H9 (cell line): ENCODE measurements at places on chromosomes 1 and 21.

- no peak overlapping the region for H3K27ac ChIP-seq
- no peaks in the 10 kb centered on the region for H3K4me1 ChIP-seq
- no peak overlapping the region for H3K4me3 ChIP-seq
- no peaks in the 10 kb centered on the region for H3K36me3 ChIP-seq
These were observed 11.9 kb upstream of the SHE start for GRCh38 chr1:154514066-154514553.

DNA sequence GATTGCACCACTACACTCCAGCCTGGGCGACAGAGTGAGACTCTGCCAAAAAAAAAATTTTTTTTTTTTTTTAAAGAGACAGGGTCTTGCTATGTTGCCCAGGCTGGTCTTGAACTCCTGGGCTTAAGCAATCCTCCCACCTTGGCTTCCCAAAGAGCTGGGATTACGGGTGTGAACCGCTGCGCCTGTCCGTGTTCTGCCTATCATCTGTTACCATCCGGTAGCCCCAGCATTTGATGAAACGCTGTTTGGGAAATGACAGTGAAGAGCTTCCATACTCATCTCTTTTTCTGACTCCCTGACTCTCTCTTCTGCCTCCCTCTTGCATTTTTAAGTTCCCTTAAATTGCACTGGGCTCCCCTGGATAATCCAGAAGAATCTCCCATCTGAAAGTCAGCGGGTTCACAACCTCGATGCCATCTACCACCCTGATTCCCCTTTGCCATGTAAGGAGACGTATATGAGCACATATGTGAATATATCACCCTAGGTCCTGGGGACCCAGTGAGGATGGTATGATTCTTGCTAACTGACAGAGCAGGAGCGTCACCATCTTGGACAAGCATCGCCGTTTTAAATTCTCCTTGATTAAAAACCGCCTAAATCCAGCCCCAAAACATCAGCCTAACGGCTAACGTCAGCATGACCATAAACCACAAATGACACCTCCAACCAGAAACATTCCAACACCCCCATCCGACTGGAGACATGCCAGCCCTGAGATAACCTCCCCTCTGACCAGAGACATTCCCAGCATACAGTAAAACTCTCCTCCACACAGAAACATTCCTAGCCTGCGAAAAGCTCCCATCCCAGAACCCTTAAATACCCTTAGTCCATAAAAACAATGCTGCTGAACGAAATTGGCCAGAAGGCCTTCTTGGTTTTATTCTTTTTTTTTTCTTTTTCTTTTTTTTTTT lies 12.4 kb downstream of the TNFRSF8 start:
- peak overlapping the region; percentile 17 for H3K27ac ChIP-seq
- no peak overlapping the region; the same call in 2 of the 3 replicates for H3K4me3 ChIP-seq
- DNase-seq = no peak
- H3K36me3 ChIP-seq = no peaks in the 10 kb centered on the region
- no peaks in the 10 kb centered on the region for H3K27me3 ChIP-seq

GRCh38 chr1:165144757-165145397 lies 211.6 kb downstream of the LMX1A start:
- H3K4me3 ChIP-seq = no peak overlapping the region
- H3K4me1 ChIP-seq = no peaks in the 10 kb centered on the region
- DNase-seq = peak; percentile 67
- no peaks in the 10 kb centered on the region for H3K36me3 ChIP-seq
- H3K27ac ChIP-seq = no peak overlapping the region

- H3K27me3 ChIP-seq = no peaks in the 10 kb centered on the region
- H3K4me1 ChIP-seq = no peaks in the 10 kb centered on the region
- DNase-seq = no peak
- H3K4me3 ChIP-seq = no peak overlapping the region
These were observed 378.5 kb downstream of the SMYD3 start for GRCh38 chr1:246128494-246129069.

GRCh38 chr1:2314803-2315673 lies 76.3 kb downstream of the MORN1 start:
- DNase-seq = peak; percentile 61
- H3K27ac ChIP-seq = no peak overlapping the region
- H3K4me3 ChIP-seq = peak overlapping the region; percentile 32
- H3K27me3 ChIP-seq = no peaks in the 10 kb centered on the region

GRCh38 chr1:209406595-209406994 lies 176.9 kb upstream of the CAMK1G start:
- H3K4me3 ChIP-seq = no peak overlapping the region
- H3K4me1 ChIP-seq = peaks cover 9% of the 10 kb centered on the region
- DNase-seq = no peak

- no peaks in the 10 kb centered on the region for H3K36me3 ChIP-seq
- no peak overlapping the region for H3K4me3 ChIP-seq
- no peak overlapping the region for H3K27ac ChIP-seq
- no peaks in the 10 kb centered on the region for H3K27me3 ChIP-seq
These were observed 48.1 kb downstream of the ABCG1 start for GRCh38 chr21:42266971-42267556.

DNA sequence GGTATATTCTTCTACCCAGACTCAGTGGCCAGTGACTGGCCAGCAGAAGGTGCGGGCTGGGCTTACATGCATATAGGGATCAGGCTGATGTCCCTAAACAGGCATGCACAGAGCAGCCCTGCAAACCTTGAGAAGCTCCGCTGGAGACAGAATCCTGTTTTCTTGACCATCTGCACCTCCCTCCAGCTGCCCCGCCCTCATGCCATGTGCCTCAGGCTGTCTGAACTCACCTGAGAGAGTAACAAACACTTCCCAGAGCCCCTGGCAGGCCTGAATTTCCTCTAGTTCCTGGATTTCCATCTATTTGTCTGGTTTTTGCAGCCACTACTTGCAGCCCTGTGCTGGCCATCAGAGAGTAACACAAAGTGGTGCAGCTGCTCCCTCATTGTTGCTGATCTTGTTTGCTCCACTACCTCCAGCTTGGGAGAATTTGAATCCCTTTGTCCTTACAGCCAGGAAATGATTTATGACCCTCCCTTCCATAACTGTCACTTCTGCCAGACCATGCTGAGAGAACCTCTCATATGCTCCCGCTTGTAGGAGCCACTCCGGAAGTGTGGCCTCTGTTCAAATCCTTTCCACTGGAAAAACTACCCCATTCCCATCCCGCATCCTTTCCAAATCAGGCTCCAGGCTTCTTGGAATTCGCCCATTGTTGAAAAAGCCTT lies 113.6 kb downstream of the NMNAT2 start:
- DNase-seq = no peak
- no peak overlapping the region for H3K4me3 ChIP-seq
- no peaks in the 10 kb centered on the region; the same call in 2 of the 3 replicates for H3K36me3 ChIP-seq
- H3K27ac ChIP-seq = no peak overlapping the region
- H3K27me3 ChIP-seq = no peaks in the 10 kb centered on the region

DNA sequence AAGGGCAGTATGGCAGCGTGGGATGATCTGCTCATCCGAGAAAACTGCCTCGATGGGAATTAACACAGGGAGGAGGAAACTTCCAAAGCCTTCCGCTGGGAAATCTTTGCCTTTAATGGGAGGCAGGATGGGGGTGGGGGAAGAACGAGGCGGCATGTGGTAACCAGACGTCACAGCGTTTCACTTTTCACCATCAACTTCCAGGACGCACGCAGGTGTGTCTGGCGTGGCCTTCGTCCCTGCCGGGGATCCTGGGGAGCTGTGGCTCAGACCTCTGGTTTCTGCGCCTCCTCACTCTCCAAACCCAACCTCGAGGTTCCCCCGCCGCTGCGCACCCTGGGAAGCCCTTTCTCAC lies 282 bp downstream of the RSPH1 start:
- no peaks in the 10 kb centered on the region; the same call in 1 of the 2 replicates for H3K4me1 ChIP-seq
- H3K4me3 ChIP-seq = peak overlapping the region; percentile 91
- no peak overlapping the region for H3K27ac ChIP-seq
- no peaks in the 10 kb centered on the region for H3K27me3 ChIP-seq
- DNase-seq = no peak
- H3K36me3 ChIP-seq = no peaks in the 10 kb centered on the region

- no peak overlapping the region for H3K4me3 ChIP-seq
- no peak overlapping the region for H3K27ac ChIP-seq
- no peak for DNase-seq
- no peaks in the 10 kb centered on the region for H3K4me1 ChIP-seq
These were observed 129.6 kb downstream of the PRDM16 start for GRCh38 chr1:3198371-3199271.

- no peaks in the 10 kb centered on the region for H3K36me3 ChIP-seq
- H3K4me1 ChIP-seq = no peaks in the 10 kb centered on the region; the same call in 1 of the 2 replicates
- H3K27me3 ChIP-seq = peaks cover 3% of the 10 kb centered on the region
- H3K4me3 ChIP-seq = no peak overlapping the region
- H3K27ac ChIP-seq = no peak overlapping the region
These were observed 7.1 kb upstream of the IER5 start for GRCh38 chr1:181081395-181081794.

DNA sequence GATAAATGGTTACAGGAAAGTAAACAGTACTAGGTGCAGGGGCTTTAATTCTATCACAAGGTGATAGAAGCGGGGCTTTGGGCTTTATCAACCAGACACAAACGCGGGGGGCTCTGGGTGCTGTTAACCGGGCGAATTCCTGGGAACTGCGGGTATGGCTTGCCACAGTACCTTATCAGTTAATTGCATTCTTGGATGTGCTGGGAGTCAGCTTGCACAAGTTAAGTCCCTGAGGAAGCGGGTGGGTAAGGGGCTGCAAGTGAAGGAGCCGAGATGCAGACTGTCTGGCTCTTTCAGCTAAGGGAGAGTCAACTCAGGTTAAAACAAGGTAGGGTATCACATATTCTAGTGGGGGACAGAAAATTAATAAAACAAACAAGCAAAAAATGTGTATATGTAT lies 661 bp downstream of the GBP4 start:
- H3K4me1 ChIP-seq = no peaks in the 10 kb centered on the region
- H3K27me3 ChIP-seq = no peaks in the 10 kb centered on the region
- no peak for DNase-seq
- H3K36me3 ChIP-seq = no peaks in the 10 kb centered on the region
- no peak overlapping the region for H3K27ac ChIP-seq

GRCh38 chr1:232029315-232029714 lies 402.7 kb downstream of the DISC1 start:
- no peak overlapping the region for H3K4me3 ChIP-seq
- no peak for DNase-seq
- no peaks in the 10 kb centered on the region for H3K4me1 ChIP-seq
- no peaks in the 10 kb centered on the region for H3K36me3 ChIP-seq
- H3K27me3 ChIP-seq = no peaks in the 10 kb centered on the region
- H3K27ac ChIP-seq = no peak overlapping the region

GRCh38 chr1:8314346-8315280 lies 3.3 kb upstream of the SLC45A1 start:
- no peak overlapping the region for H3K27ac ChIP-seq
- peaks cover 2% of the 10 kb centered on the region; the same call in 1 of the 2 replicates for H3K36me3 ChIP-seq
- DNase-seq = peak; percentile 87
- H3K27me3 ChIP-seq = no peaks in the 10 kb centered on the region

- H3K36me3 ChIP-seq = no peaks in the 10 kb centered on the region; the same call in 1 of the 2 replicates
- no peak for DNase-seq
- no peak overlapping the region for H3K27ac ChIP-seq
- H3K27me3 ChIP-seq = no peaks in the 10 kb centered on the region
- H3K4me1 ChIP-seq = no peaks in the 10 kb centered on the region
These were observed 44.4 kb downstream of the CFHR5 start for GRCh38 chr1:197021716-197022115.

DNA sequence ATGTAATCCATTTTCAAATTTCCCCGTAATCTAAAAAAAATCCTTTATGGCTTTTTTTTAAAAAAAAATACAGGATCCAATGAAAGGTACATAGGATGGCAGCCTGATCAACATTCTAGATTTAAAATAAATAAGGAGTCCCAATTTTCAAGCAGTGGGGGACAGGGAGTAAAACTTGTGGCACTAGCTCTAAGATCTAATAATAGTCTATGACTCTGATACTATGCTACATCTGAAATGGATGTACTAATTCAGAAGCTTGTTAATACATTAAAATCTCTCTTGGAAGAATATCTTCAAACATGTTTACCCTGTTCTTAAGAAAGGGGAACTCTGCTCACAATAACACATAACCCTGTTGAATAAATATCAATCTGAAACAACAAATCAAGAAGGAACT lies 8.5 kb downstream of the DIPK1A start:
- peaks cover 2% of the 10 kb centered on the region; the same call in 1 of the 2 replicates for H3K4me1 ChIP-seq
- no peaks in the 10 kb centered on the region for H3K27me3 ChIP-seq
- no peak overlapping the region for H3K27ac ChIP-seq
- no peak for DNase-seq
- H3K4me3 ChIP-seq = no peak overlapping the region
- no peaks in the 10 kb centered on the region for H3K36me3 ChIP-seq

- H3K27me3 ChIP-seq = no peaks in the 10 kb centered on the region
- H3K4me3 ChIP-seq = no peak overlapping the region
- H3K4me1 ChIP-seq = peaks cover 5% of the 10 kb centered on the region; the same call in 1 of the 2 replicates
- H3K36me3 ChIP-seq = no peaks in the 10 kb centered on the region
- no peak overlapping the region for H3K27ac ChIP-seq
These were observed 98.6 kb upstream of the PAPPA2 start for GRCh38 chr1:176364236-176364905.

DNA sequence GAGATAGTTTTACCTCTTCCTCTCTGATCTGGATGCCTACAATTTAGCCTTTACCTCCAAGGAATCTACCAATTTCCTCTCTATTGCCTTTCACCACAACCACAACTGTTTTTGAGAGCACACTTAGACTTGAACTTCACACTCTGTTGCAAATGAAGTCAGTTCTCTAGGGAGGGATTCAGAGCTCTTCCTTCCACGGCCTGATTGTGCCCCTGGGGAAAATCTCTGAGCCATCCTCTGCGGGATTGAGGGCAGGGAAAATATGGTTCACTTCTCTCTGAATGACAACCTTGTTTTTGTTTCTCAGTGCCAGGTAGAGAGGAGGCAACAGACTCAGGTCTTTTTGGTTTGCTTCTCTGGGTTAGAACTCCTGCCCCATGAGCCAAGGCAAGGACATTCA lies 35.4 kb upstream of the BCL10 start:
- H3K4me3 ChIP-seq = no peak overlapping the region
- no peak for DNase-seq
- H3K27me3 ChIP-seq = no peaks in the 10 kb centered on the region

- no peaks in the 10 kb centered on the region for H3K27me3 ChIP-seq
- peak overlapping the region; percentile 99 for H3K27ac ChIP-seq
- peak; percentile 96 for DNase-seq
- peaks cover 18% of the 10 kb centered on the region for H3K4me1 ChIP-seq
- H3K4me3 ChIP-seq = peak overlapping the region; percentile 71
- H3K36me3 ChIP-seq = peaks cover 38% of the 10 kb centered on the region
These were observed 8.3 kb downstream of the LIN28A start for GRCh38 chr1:26418865-26419349.

DNA sequence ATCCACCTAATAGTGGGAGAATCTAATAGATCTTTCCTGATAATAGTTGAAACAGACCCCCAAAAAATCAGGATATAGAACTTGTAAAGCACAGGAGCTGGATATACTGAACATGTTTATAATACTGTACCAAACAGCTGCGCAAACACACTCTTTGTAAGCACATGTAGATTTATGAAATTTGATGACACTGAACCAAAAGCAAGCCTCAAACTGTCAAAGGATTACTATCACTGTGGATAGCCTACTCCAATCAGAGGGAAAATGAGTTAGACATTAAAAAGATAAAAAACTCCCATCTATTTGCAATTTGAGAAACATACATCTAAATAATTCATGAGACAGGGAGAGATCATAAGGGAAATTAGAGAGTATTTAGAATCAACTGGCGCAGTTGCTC lies 26.1 kb downstream of the RCAN3 start:
- no peak for DNase-seq
- peaks cover 18% of the 10 kb centered on the region for H3K36me3 ChIP-seq
- H3K4me3 ChIP-seq = no peak overlapping the region
- H3K27me3 ChIP-seq = no peaks in the 10 kb centered on the region
